ENCODE measurements at places on chromosomes 1 and 21. TPM values are rescaled to one million over a fixed set of nuclear protein-coding genes. Genes with fewer than 3 reads are reported as not detected.

ARHGEF16 gene
- total RNA-seq: 19.9 TPM

LEFTY1 gene
- total RNA-seq: not detected

FTCD gene
- total RNA-seq: 0.36 TPM

TLCD4 gene
- 0.32 TPM for total RNA-seq

RIPPLY3 gene
- total RNA-seq: not detected

RHBG gene
- 1.7 TPM for total RNA-seq

CFHR1 gene
- total RNA-seq: 0.60 TPM

SPATA21 gene
- total RNA-seq: not detected

DNA sequence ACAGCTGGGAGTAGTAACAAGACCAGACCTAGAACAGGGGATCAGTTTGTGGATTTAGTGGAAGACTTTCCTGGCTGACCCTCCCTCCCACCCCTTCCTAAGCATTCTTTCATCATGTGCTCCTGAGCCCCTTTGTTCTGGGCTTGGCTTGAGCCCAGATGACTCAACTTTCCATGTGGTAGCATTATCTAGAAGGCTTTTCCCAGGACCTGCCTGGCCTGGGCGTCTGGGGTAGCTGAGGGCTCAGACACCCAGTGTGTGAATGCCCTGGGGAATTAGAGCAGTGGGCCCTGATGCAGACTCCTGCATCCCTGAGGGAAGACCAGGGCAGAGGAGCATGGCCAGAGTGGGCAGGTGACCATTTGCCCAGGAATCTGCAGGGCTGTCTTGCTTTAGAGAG, 44.1 kb upstream of the TSPAN2 start:
- no peak for ATAC-seq

- no peak for ATAC-seq
These were observed 12.0 kb upstream of the CASZ1 start for GRCh38 chr1:10808441-10808840.

GRCh38 chr1:38334930-38335592, 288.5 kb upstream of the POU3F1 start:
- no peak for ATAC-seq

- ATAC-seq: no peak
These were observed 6.9 kb upstream of the PRSS38 start for GRCh38 chr1:227808566-227808965.

DNA sequence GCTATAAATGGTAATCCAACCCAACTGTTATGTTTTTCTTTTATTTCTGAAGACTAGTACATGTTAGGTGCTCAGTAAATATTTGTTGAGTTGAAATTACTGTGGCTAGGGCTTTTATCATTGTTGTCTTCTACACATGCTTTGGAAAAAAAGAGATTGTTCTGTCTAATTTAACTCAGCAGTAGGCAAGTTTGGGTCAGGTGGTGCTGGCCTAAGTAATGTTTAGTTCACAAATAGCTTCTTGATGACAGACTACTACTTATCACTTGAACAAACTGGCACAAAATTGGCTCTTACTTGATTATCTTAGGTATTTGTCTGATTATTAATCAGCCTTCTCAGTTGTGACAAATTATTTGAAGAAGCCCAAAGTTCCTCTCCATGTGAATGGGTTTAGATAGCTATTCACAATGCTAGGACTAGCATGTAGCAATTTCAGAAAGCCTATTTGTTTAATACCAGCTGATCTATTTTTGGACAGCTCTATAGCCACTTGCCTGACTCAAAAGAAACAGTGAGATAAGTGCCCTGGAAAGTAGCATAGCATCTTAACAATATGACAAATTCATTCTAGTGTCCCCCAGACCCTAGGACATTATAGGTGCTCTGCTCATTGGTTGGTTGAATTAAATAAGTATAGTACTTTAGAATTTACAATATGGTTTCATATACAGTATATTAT, 32.6 kb downstream of the TMEM200B start:
- ATAC-seq: no peak

- ATAC-seq: no peak
These were observed 47.6 kb downstream of the ATP1A1 start for GRCh38 chr1:116420417-116421200.

DNA sequence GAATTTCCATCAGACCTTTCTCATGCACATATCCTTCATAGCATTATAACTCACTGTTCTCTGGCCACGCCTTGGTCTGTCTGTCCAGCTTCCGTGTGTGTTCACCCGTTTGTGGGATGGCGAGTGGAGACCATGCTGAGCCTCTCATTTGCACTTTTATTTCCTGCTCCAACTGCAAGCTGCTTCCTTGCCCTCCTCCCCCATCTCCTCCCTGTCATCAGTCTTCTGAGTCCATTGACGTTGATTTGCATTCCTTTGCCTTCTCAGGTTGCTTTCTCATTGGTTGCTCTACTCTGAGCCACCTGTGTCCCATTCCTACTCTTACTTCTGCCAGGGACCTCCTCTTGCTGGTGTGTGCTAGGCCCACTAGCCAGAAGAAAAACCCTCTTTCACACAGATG, 146.4 kb downstream of the NOS1AP start:
- no peak for ATAC-seq

GRCh38 chr1:64268653-64269557, 65.5 kb downstream of the UBE2U start:
- peak; percentile 77 for ATAC-seq

DNA sequence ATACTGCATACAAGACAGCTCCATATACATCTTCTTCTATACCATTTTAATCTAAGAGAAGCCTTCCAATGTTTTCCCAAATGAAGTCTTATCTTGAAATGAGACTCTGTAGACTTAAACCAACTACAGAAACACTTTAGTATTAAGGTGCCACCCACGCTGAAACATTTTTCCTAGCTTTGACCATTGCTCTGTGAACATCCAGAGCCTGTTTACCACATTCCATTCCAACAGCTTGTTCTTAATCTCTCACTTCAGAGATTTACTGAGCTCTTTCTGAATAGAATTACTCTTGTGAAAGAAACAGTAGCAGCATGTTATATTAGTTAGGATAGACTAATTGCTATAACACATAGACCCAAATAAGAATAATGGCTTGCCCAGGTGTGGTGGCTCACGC, 19.6 kb upstream of the POGZ start:
- ATAC-seq: no peak

- peak; percentile 69 for ATAC-seq
These were observed 35.7 kb downstream of the ZBTB8B start for GRCh38 chr1:32500387-32501209.

DNA sequence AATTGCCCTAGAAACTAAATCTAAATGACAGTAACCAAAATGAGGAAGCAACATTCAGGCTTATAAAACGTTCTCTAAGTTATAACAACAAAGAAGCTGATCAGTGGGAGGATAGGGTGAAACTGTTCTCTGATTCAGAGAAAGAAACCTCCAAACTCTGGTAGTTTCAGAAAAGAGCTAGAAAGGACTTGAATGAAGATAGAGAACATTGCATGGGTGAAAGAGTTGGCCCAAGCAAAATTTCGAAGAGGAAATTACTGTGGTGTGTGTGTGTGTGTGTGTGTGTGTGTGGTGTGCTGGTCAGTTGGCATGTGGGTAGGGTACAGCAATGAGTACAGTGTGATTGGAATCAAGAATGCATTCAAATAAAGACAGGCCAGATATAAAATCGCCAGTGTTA, 16.5 kb upstream of the SPAG17 start:
- no peak for ATAC-seq

- no peak for ATAC-seq
These were observed 41.4 kb upstream of the GOLT1A start for GRCh38 chr1:204255225-204255624.

DNA sequence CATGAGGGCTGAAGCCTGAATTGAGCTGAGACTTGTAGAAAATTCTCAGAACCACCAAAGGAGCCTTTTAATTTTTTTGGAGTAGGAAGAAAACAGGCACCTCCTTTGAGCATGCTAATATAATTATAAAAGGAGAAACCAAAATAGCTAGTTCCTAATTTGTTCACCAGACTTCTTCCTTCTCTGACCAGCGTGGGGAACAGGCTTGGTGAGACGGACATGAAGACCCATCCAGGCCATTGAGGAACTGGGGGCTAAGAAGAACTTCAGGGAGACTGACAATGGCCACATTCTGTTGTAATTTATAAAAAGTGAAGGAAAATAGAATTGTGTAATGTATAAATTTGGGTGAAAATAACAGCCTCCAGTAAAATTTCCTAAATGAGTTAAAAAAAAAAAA, 62.6 kb downstream of the MAN1C1 start:
- ATAC-seq: no peak

GRCh38 chr1:1302951-1303509, 4.7 kb downstream of the ACAP3 start:
- ATAC-seq: peak; percentile 52

DNA sequence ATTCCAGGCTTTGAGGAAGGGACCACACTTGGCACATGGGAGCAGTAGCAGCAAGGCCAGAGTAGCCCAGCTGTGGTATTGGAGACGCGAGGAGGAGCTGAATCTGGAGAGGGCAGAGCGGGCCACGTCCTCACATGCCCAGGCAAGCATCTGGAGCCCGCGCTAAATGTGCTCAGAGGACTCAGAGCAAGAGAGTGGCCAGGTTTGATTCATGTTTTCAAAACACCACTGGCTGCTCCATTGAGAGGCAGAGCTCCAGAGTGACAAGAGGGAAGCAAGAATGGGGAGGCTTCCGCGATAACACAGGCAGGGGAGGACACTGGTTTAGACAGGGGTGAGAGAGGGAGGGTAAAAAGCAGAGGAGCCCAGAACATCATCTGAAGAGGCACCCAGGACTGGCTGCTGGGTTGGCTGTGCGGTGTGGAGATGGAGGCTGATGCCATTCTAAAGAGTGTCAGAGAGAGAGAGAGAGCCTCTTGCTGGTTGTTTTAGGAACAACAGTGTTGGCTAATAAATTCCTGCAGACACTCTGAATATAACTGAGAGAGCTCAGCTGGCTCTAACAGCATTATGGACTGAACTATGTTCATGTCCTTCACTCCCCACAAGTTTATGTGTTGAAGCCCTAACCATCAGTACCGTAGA, 32.3 kb downstream of the RCAN1 start:
- peak; percentile 65 for ATAC-seq

GRCh38 chr1:178488393-178488792, 8.4 kb downstream of the CLEC20A start:
- ATAC-seq: no peak

DNA sequence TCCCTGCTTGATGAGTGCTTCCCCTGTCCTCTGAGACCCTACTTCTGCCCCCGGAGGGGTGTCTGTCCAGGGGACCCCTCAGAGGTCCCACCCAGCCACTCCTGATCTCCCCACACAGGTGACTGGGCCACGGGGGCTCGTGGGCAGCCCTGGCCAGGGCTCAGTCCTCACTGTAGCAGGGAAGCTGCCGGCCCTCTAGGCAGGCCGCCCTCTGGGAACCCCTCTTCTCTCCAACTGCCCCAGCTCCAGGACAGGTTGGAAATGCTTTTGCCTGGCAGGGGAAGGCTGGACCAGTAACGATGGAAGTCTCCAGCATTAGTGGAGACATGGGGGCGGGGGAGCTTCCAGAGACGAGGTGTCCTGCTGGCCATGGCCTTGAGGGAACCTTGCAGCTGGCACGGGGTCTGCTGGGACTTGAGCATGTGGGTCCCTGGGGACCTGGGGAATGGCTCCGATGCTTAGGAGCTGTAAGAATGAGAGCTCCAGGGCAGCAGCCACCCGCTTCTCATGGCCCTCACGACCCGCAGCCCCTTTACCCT, 3.1 kb upstream of the FNDC10 start:
- ATAC-seq: no peak

DNA sequence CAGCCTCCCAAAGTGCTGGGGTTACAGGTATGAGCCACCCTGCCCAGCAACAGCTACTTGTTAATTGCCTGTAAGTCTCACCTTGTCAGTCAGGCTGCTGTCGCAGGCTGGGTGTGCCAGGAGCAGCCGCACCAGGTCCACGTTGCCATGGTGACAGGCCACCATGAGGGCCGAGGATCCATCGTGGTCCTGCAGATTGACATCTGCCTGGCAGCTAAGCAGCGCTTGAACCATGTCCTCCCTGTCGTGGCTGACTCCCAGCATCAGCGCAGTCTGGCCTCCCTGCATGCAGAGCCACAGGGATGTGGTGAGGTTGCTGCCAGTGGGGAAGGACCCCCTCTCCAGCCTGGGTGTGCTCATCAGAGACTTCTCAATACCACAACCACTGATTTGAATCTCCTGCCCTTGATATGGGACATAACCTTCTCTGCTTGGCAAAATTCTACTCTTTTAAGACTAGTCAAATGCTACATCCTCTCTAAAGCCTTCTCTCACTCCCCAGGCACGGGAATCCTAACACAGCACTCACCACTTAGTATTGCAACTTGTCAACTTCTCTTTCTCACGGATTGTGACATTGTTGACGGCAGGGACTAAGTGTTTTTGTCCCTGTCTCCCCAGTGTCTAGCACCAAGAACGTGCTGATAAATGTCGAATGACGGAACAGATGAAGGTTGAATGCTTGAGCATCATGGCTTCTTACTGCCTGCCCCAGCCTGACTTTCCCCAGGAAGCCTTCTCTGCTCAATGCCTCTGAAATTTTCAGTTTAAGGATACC, 52.9 kb downstream of the L1TD1 start:
- ATAC-seq: no peak

- no peak for ATAC-seq
These were observed 64.4 kb upstream of the TLR5 start for GRCh38 chr1:223207293-223208066.

DNA sequence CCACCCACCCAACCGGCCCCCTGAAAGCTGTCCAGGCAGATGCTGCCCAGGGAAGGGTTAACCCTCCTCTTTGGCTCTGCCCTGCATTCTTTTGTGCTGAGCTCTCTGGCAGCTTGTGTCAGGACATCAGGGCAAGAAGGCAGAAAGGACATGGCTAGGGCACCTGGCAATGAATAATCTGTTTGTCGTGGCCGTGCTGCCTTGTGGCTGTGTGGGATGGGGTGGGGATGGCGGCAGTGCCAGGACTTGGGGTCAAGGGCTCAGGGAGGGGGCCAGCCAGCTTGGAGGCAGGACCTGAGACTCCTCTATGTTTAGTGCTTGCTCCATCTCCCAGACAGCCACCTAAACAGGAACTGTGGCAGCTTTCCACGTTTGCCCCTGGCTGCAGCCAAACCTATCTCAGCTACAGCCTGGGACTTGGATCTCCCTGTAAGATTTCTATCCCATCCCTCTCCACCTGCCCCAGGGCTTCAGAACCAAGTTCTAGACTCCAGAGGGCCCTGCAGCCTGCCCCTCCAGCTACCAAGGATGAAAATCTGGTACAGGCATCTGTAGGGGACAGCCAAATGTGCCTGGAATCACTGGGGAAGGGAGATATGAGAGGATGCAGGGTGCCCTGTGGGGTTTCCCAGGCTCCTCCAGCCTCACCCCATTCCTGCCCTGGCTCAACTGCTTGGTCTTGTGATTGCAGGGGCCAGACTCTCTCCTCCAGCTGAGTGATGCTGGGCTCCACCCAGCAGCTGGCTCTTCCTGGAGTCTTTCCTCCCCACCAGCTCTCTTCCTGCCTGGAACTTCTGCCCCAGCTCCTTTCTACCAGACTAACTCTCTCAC, 9.6 kb upstream of the GPR37L1 start:
- ATAC-seq: peak; percentile 51

GRCh38 chr1:13830616-13831280, 130.8 kb downstream of the PRDM2 start:
- ATAC-seq: no peak

- peak; percentile 45 for ATAC-seq
These were observed 4.4 kb downstream of the ACBD3 start for GRCh38 chr1:226181996-226182714.

All from esophagus mucosa (tissue), 1 donor.